ENCODE measurements at places on chromosomes 1 and 21. TPM values are rescaled to one million over a fixed set of nuclear protein-coding genes. Genes with fewer than 3 reads are reported as not detected.

DNA sequence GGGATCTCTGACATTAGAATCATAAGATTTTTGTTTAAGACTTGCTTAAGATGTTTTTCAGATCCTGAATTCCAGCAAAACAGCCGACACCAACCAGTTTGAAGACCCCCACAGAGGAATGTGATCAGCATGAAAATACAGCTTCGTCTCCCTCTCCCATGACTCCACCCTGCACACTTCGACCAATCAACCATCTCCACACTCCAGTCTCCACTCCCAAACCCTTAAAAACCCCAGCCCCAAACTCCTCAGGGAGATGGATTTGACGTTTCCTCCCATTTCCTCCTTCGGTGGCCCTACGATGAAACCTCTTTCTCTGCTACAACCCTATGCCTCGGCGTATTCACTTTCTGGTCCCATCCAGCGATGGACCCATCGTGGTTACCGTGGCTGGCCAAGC, 30.1 kb upstream of the KIF26B start:
- no peak for DNase-seq

GRCh38 chr1:38308780-38309179, 262.2 kb upstream of the POU3F1 start:
- DNase-seq, result no peak

GRCh38 chr1:150874455-150875196, 1.8 kb downstream of the ARNT start:
- DNase-seq, result no peak

DNA sequence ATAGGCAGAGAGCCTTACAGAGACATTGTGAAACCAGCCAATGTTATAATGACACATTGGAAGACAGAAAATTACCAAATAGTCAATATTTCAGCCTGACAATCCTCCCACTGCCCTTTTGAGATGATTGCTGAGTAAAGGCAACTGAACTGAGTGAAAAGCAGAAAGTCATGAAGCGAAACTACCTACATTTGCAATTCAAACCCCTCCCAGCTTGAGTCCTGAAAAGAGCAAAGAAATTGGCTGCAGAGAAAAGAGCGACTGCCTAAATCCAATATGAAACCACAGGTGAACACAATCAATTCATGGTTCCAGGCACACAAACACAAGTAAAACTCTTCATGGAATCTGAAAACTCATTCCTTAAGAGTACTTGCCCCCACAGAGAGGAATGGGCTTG, 143.4 kb upstream of the CHRM3 start:
- DNase-seq, result no peak

DNA sequence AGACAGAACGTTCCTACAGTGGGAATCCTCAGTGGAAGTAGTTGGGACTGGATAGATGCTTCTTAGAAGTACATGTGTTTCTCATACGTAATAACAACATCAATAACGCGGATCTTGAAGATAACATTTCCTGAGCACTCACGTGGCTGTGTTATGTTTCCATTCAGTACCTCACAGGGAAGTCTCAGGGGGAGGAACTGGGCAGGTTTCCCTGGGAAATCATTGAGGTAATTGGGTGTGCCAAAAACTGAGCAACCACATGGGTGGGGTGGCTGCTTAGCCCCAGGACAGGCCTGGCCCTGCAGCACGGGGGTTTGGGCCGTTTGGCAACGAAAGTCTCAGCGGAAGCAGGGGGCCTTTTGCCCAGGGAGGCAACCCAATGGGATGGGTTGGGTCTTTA, 133.8 kb downstream of the ZSCAN20 start:
- DNase-seq, result no peak

- no peak for DNase-seq
Observed at GRCh38 chr1:16125088-16125470, 30.8 kb downstream of the EPHA2 start.

DNA sequence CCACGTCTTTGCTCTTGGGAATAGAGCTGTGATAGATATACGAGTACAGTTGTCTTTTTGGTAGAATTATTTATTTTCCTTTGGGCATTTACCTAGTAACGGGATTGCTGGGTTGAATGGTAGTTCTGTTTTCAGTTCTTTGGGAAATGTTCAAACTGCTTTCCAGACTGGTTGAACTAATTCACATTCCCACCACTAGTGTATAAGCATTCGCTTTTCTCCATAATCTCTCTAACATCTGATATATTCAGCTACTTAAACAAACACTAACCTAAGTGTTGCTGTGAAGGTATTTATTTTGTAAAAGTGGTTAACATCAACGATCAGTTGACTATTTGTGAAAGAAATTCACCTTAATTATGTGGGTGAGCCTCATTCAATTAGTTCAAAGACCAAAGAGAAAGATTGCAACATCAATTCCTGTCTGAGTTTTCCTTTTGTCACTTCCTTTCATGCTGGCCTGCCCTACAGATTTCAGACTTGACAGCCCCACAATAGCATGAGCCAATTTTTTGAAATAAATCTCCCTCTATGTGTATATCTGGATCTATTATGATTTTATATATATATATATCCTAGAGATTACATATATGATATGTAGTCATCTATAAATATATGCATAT, 26.7 kb upstream of the DUSP10 start:
- no peak for DNase-seq

- DNase-seq, result no peak
Observed at GRCh38 chr1:169779970-169780369, 14.7 kb downstream of the METTL18 start.

DNA sequence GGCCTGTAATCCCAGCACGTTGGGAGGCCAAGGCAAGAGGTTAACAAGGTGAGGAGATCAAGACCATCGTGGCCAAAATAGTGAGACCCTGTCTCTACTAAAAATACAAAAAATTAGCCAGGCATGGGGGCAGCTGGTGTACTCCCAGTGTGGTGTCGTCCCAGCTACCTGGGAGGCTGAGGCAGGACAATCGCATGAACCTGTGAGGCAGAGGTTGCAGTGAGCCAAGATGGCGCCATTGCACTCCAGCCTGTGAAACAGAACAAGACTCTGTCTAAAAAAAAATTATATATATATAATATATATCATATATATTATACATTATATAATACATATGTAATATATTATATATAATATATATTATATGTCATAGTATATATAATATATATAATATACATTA, 249.2 kb upstream of the TPTE start:
- DNase-seq, result no peak

GRCh38 chr21:27134516-27134915, 167.6 kb upstream of the ADAMTS5 start:
- DNase-seq, result no peak

- no peak for DNase-seq
Observed at GRCh38 chr1:64581843-64582185, 111.9 kb downstream of the CACHD1 start.

DNA sequence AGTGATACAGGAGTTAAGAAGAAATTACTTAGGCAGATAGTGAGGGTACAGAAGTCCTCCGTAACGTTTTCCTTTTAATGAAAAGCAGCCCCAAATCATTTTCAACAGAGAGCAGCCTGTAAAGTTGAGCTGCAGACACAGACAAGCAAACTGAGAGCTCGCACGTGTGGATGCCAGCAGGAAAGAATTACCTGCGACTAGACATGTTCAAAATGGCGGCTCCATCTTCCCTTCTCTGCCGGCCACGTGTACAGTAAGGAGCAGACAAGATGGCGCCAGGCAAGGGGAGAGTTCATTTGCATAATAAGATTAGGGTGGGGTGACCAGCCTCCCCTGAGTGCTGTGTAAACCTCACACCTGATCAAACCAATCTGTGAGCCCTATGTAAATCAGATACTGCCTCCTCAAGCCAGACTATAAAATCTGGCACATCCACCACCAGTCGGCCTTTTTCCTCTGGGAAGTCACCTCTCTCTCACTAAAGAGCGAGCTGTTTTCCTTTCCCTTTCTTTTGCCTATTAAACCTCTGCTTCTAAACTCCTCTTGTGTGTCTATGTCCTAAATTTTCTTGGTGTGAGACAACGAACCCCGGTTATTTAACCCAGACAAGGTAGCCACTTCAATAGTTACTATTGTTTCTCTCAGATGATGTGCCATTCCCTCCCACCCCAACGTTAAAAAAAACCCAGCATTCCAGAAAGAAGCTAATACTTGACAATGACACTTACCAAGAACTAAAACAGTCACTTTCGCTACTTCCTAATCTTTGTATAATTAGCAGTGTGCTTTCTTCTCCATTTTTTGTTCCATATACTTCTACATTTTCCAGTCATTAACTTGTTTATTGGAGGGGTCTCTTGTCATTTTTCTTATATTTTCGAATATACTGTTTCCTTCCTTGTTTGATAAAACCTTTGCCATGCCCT, 27.4 kb downstream of the DUSP10 start:
- no peak for DNase-seq

DNA sequence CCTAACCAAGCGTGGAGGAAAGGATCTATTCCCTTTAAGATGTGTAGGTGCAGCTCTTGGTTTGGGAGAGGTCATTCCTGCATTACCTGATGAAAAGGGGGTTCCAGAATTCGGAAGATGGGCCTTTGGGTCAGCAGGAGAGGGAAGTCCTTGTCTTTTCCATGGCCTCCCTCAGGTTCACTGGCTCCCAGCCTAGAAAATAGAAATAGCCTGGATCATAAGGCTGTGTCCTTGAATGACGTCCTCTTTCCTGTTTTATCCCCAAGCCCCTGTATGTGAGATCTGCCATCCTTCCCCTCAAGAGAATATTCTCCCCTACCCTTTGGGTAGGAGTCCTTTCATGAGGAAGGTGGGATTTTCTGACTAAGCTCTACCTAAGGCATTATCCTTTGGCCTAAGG, 14.5 kb upstream of the RPS8 start:
- no peak for DNase-seq

DNA sequence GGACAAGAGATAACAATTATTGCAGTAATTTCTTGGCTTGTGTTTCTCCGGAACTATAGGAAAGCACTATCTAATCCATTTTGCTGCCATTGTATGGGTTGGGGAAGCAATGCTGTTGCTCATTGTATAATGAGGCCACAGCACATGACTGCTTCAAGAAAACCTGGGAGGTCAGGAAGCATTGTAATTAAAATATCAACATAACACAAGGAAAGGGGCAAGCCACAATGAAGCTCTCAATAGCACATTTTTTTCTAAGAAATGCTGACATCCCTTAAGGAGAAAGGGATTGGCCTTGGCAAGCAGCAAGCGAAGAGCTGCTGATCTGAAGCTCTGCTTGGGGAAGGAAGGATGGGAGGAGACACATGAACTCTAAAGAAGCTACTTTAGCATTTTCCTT, 44.0 kb downstream of the PLPP3 start:
- no peak for DNase-seq

- no peak for DNase-seq
Observed at GRCh38 chr1:28127617-28128257, 39.3 kb upstream of the EYA3 start.

DNA sequence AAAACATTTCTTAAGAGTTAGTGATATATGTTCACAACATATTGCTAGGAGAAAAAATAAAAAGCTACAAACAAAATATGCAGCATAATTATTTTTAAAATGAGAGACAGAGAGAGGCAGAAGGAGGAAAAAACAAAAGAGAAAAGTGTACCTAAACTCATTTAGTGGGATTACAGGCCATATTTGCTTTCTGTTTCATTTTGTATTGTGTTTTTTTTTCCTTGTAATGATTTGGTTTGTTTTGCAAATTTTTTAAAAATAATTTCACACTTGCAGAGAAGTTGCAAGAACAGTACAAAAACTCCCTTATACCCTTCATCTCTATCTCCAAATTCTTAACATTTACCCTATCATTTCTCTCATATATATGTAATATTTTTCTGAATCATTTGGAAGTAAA, 65.0 kb downstream of the LBR start:
- no peak for DNase-seq

DNA sequence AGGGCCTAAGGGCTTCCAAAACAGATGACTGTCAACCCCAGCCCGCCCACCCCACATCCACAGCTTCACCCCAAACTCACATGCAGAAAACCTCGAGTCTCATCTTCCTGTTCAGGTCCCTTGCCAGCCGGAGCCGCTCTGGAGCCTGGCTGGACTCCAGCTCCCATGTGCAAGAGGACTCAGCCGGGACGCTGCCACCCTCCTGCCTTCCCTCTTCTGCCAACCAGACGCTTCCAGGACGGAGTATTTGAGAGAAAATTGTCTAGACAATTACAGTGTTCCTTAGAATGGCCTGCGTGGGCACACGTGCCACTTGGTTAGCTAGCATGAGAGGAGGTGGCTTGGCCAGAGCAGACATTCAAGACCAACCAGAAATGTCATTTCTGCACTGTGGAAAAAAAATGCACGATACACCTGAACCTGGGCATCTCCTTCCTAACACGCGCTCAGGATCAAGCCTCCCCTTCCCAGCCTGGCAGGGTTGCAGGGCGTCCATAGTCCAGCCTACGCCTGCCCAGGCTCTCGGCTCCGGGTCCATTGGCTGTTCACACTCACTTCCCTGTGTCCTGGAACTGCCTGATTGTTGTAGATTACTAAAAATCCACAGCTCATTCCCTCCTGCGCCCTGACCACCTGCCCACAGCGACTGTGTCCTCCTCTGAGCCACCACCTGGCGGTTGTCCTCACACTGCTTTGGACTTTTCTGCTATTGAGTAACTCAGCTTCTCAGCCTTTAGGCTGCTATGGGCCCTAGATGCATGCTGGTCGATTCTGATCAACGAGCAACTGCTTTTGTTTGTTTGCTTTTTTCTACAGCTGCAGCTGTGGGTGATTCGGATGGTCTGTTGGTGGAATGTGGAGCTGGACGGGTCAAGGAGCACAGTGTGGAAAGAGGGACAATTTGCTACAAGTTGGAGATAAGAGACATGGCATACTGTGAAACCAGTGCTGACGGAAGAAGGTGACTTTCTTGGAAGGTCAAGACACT, at the start of gene CLDN14:
CLDN14 (minus strand) TSS at position 708 of the 988 bp plus-strand sequence. CDS start 18,427 bp downstream, outside the sequence.
- DNase-seq, result peak; percentile 15

DNA sequence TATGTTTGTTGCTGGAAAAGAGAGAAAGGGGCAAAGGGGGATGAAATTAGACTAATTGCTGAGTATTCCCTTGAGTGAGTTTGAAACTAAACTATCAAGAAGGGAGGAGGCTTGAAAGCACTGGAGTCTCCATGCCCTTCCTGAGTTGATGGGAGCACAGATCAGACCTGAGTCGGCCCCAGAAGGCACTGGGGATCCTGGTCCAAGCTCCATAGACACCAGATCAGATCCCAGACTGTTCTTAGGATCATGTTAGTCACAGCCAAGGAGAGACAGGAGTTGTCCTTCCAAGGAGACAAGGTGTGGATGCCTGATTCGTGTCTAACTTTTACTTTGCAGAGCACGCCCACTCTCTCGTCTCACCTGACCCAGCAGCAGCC, 152.3 kb downstream of the NR5A2 start:
- no peak for DNase-seq

UTP25 gene
- polyA plus RNA-seq, result 11.3 TPM

APCS gene
- polyA plus RNA-seq, result not detected

SELENBP1 gene
- polyA plus RNA-seq, result 50.7 TPM

OLFM3 gene
- polyA plus RNA-seq, result 33.0 TPM

CCDC190 gene
- polyA plus RNA-seq, result not detected

CCT8 gene
- 220 TPM for polyA plus RNA-seq

OPRD1 gene
- 0.36 TPM for polyA plus RNA-seq

ETNK2 gene
- polyA plus RNA-seq, result 25.1 TPM

RIIAD1 gene
- polyA plus RNA-seq, result not detected

PLPP3 gene
- polyA plus RNA-seq, result 118 TPM

OVAAL gene
- polyA plus RNA-seq, result not detected

IGSF9 gene
- 19.5 TPM for polyA plus RNA-seq

Data from renal pelvis (tissue), 12 donors.